ENCODE measurements at places on chromosomes 13 and 19. TPM values are rescaled to one million over a fixed set of nuclear protein-coding genes. Genes with fewer than 3 reads are reported as not detected.

Gene CEACAM19
- total RNA-seq = 4.2 TPM

Gene CLC
- not detected for total RNA-seq

Gene IL11
- total RNA-seq = not detected

Gene CCDC194
- not detected for total RNA-seq

Gene GRIK5
- 5.4 TPM for total RNA-seq

Gene S1PR2
- 5.3 TPM for total RNA-seq

Gene ADGRE3
- total RNA-seq = not detected

Gene ZNF888
- total RNA-seq = 1.4 TPM

Gene LGALS14
- not detected for total RNA-seq

- no peak for DNase-seq
Observed at GRCh38 chr13:46975173-46975572, 78.3 kb upstream of the HTR2A start.

DNA sequence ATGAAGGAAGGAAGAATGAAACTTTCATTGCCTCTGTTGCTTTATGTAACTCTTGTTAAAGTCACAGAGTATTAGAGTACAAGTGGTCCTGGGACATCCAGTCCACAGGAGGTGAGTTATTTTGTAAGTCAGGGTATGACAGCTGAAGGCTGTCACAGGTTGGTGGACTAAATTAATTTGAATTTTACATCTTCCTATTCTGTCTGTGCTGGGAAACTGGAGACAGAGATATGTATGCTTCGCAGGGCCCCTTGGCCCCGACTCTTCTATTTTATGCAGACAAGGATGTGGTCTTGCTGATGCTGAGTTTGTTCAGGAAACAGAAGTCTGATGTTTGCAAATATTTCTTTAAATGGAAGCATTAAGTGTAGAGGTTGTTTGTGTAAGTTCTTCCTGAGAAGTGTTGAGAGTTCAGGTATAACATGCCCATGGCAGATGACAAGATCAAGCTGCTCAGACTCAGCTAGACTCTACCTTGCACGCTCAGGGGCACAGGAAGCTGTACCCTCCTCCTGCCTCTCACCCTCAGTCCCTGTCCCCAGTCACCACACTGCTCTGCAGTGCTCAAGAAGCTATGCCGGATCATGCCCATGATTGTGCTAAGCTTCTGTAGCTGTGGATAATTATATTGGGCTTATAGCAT is 23.4 kb downstream of the RASL11A start:
- no peak for DNase-seq

DNA sequence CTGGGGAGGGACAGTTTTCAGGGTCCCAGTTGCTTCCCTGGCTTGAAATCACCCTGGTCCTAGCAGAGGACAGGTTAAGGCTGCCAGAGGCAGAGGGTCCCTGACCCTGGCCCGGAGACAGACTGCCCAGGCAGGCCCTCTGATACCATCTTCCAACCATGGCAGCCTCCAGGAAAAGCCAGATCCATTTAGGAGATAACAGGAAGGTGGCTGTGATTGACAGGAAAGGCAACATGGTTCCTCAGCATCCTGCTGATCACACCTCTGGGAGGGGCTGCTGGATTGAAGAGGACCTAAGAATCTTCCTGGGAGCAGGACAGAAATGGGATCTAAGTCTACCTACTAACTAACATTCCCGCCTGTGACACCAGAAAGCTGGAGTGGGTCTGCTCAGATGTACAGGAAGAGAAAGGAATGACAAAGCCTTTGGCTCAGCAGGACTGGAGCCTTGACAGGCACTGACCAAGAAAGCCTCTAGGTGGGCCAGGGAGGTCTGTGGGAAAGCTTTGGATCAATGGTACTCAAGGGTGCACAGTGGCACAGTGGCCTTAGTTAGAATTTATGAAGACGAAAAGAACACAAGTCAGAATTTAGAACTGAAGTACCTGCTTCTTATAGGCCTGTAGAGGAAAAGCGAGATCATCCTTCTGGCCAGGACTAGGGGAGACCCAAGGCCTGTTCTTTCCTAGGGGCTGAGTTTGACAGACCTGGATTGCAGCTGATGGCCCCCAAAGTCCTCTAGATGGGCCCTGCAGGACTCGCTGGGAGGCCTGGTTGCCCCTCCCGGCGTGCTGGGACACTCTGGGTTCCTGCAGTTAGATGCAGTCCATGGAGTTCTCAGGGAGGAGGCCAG is 2.3 kb upstream of the PRKACA start:
- no peak for DNase-seq

GRCh38 chr13:85543144-85543543 is 256.1 kb downstream of the SLITRK6 start:
- no peak for DNase-seq

- DNase-seq = no peak
Observed at GRCh38 chr13:60463787-60464186, 66.8 kb downstream of the TDRD3 start.

DNA sequence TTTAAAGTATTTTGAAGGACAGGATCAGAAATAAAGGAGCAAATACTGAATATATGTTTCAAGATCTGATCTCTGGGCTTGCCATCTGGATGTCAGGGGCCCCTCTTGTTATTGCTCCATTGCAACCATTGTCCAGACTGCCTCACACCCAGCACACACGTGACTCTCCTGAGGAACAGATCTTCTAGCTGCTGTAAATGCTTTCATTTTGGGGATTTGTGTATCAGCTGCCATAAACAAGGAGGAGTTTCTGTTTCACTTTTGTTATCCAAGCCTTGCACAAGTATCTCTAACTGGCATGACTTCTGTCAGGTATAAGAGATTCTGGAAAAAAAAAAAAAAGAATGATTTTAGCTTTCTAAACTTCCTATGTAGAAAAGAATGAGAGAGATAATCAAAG is 1624.1 kb upstream of the PRR20A start:
- no peak for DNase-seq

DNA sequence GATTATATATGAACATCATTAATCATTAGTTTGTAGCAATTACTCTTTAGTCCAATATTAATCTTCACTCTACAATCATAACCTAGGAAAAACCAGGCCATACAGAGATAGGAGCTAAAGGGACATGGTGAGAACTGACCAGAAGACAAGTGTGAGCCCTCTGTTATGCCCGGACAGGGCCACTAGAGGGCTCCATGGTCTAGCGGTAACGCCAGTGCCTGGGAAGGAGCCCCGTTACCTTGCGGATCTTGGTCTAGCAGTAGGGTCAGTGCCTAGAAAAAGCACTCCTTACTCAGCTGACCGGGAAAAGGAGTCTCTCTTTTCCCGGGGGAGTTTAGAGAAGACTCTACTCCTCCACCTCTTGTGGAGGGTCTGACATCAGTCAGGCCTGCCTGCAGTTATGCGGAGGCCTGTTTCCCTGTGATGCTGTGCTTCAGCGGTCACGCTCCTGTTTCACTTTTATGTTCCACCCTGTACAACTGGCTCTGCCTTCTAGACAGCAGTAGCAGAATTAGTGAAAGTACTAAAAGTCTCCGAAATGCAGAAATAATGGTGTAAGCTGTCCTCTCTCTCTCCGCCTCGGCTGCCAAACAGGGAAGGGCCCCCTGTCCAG is 13.8 kb downstream of the OR7D4 start:
- DNase-seq = peak; percentile 79

DNA sequence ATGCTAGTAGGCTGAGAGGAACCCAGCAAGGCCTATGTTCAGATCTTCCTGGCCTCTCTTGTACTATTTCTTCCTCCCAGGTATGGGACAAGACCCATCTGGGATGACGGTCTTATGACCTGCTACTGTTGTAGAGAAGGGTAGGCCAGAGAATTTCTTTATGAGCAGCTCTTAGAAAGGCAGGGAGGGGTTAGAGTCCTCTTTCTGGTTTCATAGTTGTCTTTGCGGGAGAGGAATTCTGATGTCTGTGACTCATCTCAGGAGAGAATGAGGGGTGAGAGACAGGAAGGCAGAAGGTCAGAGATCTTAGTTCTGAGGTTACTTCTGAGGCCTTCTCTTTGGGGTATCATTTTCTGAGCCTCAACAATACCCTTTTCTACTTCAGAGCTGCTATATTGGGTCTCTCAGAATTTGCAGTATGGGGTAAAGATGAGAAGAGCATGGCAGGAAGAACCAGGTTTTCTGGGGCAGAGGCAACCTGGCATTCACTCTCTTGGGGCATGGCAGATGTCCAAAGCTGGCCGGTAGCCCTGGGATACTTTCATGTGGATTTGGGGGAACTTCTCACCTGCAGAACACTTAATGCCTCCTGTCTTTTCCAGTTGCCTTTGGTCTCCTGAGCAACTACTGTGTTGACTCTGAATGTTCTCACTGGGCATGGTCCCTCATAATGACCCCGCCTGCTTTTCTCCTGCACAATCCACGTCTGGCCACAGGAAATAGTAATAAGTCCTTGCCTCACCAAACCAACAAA is 154.4 kb downstream of the GGACT start:
- DNase-seq = no peak

GRCh38 chr13:41587490-41587889 is 130.1 kb downstream of the RGCC start:
- no peak for DNase-seq

DNA sequence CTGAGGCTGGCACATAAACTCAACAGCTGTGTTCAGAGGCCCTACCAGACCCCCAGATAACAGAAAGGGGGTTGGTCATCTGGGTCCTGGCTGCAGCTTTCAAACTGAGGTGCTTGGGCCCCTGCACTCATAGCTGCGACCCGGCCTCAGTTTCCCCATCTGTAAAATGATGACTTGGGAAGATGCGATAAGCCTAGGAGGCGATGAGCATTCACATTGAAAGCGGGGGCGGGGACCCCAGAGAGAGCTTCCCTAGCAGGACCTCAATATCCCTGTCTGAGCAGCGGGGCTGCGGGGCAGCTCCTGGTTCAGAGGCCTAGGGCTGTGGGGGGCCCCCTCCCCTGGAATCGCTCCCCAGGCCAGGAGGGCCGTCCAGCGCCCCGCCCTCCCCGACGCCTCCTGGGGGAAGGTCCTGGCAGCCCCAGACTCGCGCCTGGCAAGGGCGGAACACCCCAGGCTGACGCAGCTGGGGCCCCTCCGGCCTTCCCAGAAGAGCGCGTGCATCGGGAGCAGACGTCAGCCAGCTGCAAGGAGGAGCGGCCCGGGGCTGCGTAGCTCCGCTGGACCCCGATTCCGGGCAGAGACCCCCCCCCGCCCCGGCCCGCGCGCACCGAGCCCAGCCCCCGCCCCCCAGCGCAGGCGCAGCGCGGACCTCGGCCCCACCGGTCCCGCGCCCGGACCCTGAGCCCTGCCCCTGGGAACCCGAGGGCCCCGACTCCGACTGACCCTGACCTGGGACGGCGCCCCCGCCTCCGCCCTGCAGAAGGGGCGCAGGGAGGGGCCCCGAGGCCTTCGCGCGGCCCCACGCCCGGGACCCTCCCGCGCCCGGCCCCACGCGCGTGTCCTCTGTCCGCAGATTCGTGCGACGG is 3.5 kb downstream of the FSTL3 start:
- peak; percentile 82 for DNase-seq

DNA sequence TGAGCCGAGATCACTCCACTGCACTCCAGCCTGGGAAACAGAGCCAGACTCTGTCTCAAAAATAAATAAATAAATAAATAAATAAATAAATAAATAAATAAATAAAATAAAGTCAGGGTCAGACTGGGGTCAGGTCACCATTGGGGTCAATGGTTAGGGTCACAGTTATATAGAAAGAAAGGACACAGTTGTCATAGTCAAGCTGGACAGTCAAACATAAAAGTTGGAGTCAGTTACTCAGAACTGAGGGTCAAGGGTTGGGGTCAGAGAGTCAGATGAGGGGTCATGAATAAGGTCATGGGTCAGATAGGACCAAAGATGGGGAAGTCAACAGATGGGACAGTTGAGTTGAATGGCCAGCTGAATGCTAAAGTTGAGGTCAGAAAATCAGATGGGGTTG is 16.7 kb upstream of the EPOR start:
- DNase-seq = no peak

DNA sequence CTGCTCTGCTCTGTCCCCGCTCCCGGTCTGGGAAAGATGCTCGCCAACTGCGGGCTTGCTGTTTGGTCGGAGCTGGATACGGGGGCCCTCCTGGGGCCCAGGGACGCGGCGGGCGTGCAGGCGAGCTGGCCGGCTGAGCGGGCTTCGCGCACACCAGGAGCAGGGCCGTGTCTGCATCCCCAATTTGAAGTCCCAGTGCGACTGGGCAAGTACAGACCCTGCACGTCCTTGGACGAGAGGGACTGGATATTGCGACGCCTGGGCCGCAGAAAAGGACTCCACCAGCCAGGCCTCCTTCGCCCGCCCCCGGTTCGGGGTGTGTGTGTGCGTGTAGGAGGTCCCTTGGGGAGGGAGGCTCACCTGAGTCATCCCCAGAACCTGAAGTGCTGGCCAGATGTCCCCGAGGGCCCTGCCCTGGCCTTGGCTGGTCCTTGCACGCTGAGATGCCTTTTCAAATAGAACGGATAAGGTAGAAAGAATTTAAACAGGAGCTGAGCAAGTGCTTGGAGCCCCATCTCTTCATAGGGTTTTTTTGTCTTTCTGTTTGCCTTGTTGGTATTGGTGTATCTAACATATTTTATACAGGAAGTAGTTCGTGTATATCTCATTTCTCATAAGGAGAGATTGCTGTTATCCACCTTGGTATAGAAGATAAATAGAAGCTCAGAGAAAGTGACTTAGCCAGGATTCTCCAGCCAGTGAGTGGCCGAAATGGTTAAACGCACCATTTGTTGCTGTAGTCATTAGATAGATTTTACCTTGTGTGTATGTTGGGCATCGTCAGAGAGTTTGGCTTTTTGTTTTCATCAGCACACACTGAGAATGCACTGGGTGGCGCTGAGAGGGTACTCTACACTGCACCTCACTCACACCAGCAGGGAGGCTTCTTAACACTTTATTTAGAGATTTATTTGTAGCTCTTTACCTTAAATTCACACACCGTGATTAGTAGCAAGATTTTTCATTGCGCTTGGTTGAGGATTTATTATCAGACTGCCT is 1.1 kb downstream of the NAXD start:
- DNase-seq = no peak

DNA sequence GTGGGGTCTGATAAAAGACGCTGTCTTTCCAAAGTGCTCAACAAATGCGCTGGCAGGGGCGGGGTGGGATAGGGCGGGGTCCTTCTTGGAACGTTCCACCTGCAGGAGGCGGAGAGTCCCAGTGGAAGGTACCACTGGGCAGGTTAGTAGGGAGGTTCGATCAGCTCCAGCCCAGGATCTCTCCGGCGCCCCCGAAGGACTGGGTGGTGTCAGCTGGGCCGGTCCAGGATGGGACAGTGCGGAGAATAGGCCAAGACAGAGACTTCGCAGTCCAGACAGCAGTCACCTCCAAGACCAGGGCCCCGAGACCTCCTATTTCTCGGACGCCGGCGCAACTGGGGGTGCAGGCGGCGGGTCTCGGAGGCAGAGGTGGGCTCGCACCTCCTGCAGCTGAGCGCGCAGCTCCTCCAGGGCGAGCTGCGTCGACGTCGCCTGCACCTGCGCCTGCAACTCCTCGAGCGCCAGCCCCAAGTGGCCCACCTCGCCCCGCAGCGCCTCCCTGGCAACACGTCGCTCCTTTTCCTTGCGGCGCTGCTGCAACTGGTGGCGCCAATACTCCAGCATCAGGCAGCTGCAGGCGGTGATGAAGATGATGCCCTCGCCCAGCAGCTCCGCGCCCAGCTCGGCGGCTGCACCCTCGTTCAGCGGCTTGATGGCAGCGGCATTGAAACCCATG is 21.6 kb downstream of the VASP start:
- no peak for DNase-seq

GRCh38 chr13:74979703-74980102 is 502.3 kb downstream of the TBC1D4 start:
- DNase-seq = no peak
